ENCODE measurements at places on chromosomes 13 and 19.

DNA sequence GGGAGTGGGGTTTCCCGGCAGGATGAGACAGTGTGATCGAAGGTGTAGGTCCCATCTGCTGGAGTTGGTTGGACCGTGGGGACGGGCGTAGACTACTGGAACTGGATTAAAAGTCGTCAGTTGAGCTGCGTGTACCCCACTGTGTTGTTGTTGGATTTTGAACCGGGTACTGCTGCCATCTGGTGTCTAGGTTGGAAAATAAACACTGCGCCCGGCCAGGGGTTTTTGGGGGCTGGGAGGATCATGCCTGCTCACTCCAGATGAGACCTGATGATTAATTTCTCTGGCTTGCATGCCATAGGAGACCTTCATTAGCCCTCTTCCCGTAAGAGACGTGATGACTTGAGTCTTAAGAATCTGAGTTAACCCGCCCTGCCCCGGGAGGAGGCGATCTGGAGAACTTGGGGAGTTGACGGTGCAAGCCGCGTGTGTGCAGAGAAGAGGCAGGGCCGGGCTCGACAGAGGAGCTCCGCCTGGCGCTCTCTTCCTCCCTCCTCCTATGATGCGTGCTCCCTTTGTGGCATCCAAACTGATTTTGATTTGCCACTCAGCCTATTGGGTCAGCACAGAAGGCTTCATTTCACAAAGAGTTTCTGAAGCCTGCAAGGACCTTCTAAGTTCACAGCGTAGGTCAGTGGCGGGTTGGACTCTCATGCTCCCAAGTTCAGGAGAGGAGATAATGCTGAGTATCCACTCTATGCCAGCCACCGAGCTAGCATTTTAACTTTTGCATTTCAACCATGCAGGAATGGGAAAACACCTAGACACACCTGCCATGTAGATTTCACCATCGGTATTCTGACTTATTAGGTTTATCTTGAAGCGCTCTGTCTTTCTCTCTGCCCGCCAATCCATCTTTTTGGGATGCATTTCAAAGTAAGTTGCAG is 2.7 kb downstream of the UHRF1 start:
- DNase-seq, result peak; percentile 29

- no peak for DNase-seq
Observed at GRCh38 chr13:37869506-37869755, 141 bp downstream of the TRPC4 start.

DNA sequence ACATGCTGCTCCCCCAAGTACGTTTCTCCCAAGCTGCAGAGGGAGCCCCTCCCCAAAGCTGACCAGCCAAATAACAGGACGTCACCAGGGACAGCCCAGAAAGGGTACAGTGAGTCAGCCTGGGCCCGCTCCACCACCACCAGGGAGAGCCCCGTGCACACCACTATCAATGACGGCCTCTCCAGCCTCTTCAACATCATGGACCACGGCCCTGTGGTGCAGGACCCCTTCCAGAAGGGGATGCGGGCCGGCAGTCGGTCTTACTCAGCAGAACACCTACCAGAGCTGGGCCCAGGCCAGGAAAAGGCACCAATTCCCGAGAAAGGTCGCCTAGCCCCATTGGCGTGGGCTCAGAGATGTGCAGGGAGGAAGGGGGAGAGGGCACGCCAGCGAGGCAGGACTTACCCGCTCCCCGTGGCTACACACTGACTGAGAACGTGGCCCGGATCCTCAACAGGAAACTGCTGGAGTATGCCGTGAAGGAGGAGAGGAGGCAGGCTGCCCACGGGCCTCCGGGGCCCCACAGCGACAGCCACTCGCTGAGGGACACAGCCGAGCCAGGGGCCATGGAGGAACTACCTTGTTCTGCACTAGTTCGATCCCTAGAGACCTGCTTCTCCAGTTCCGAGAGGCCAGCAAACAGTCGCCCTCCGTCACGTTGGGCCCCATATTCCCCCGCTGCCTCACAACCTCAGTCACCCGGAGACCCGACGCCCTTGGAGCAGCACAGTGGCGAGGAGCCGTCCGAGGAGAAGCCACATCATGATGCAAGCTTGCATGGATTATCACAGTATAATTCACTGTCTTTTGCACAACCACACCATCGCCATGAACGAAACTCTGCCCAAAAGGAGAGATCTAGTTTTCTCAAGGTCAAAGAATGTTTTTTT is 815.9 kb upstream of the KLHL1 start:
- no peak for DNase-seq

GRCh38 chr13:102657630-102658029 is 37.2 kb downstream of the METTL21C start:
- DNase-seq, result no peak

GRCh38 chr13:43159026-43159461 is 135.7 kb downstream of the DNAJC15 start:
- no peak for DNase-seq

- no peak for DNase-seq
Observed at GRCh38 chr13:94859811-94860210, 147.5 kb upstream of the SOX21 start.

GRCh38 chr19:37309834-37310575 is 60.9 kb upstream of the ZNF527 start:
- no peak for DNase-seq

- no peak for DNase-seq
Observed at GRCh38 chr13:44148159-44148914, 225.3 kb upstream of the SERP2 start.

GRCh38 chr19:35740423-35741202 is 1.6 kb downstream of the IGFLR1 start:
- peak; percentile 95 for DNase-seq

GRCh38 chr19:723714-724113 is 15.0 kb downstream of the PALM start:
- no peak for DNase-seq

GRCh38 chr13:39257642-39258041 is 219.4 kb downstream of the NHLRC3 start:
- no peak for DNase-seq

All from inflammatory macrophage treated with lipopolysaccharide for 1 hour (primary cell).